ENCODE measurements at places on chromosomes 4 and X. TPM values are rescaled to one million over a fixed set of nuclear protein-coding genes. Genes with fewer than 3 reads are reported as not detected.

Gene ADAMTS3
- 5.1 TPM for total RNA-seq

Gene PNMA6F
- total RNA-seq: not detected

Gene INTS6L
- total RNA-seq: 3.6 TPM

Gene TEX13B
- not detected for total RNA-seq

Gene CAPN6
- not detected for total RNA-seq

Gene ASMT
- total RNA-seq: not detected

Gene CCNA2
- total RNA-seq: 71.1 TPM

Gene TRMT10A
- 5.5 TPM for total RNA-seq

Gene CXCR3
- total RNA-seq: not detected
